ENCODE measurements at places on chromosomes 2 and 18. TPM values are rescaled to one million over a fixed set of nuclear protein-coding genes. Genes with fewer than 3 reads are reported as not detected.

- DNase-seq = no peak
These were observed 25.3 kb downstream of the FSHR start for GRCh38 chr2:49129034-49129433.

DNA sequence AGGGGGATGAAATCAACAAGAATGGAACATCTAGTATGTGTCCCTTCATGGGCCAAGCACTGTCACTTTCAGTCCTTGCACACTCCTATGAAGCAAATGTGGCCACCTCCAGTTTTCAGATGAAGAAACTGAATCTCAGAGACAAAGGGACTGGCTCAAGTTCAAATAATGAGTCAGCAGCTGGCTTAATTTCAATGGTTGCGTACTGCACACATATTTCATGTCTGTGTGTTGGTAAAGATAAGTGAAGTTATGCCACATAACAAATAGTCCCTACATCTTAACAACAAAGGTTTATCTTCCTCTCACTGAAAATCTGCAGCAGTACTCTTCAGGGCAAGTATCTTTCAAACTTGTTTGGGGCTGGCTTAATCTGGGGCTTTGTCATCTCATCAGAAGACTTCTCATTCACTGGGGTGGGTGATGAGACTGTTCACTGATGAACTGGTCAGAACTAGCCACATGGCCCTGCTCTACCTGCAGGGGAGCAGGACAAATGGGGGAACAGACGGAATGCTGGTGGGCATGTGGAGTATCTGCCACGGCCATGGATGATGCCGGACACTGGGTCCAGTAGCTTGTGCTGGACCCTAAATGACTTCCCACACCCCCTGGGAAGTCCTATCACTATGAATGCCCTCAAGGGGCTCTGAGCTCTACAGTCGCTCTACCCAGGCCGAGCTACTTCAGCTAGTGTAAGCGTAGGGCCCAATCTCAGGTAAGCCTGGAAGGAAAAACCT is 263.2 kb downstream of the CYP26B1 start:
- DNase-seq = peak; percentile 21

GRCh38 chr2:229942671-229943070 is 20.4 kb downstream of the FBXO36 start:
- no peak for DNase-seq

DNA sequence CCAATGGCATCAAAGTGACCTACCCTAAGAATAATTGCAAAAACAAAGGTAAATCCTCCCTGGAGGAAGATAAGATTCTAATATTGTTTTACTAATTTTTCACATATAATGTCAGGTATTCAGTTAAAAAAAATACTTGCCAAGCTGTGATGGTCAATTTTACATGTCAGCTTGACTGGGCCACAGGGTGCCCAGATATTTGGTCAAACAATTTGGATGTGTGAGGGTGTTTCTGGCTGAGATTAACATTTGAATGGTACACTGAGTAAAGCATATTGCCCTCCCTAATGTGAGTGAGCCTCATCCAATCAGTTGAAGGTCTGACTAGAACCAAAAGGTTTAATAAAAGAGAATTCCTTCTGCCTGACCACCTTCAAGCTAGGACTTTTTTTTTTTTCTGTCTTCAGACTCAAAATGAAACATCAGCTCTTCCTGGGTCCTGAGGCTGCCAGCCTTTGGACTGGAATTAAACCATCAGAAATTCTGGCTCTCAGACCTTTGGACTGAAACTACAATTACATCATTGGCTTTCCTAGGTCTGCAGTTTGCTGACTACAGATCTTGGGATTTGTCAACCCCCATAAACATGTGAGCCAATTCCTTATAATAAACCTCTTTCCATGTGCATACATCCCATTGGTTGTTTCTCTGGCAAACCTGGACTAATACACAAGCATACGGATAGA is 65.4 kb downstream of the LDAH start:
- peak; percentile 51 for DNase-seq

DNA sequence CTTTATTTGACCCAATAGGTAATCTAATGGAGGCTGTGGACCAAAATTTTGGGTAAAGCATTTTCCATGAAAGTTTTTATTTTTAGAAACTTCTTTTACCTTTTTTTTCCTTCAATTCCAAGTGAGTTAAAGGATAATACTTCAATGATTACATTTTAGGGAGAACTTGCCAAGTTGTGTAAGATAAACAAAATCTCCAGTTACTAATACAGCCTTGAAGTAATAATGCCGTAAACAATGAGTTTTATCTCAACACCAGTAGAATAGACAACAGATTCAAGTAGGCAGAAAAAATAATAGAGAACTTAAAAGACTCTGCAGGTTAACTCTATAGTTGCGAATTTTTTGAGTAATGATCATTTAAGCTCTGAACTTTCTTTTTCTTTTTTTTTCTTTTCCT is 807.4 kb downstream of the CNTNAP5 start:
- no peak for DNase-seq

The TNFAIP6 gene
- not detected for total RNA-seq

DNA sequence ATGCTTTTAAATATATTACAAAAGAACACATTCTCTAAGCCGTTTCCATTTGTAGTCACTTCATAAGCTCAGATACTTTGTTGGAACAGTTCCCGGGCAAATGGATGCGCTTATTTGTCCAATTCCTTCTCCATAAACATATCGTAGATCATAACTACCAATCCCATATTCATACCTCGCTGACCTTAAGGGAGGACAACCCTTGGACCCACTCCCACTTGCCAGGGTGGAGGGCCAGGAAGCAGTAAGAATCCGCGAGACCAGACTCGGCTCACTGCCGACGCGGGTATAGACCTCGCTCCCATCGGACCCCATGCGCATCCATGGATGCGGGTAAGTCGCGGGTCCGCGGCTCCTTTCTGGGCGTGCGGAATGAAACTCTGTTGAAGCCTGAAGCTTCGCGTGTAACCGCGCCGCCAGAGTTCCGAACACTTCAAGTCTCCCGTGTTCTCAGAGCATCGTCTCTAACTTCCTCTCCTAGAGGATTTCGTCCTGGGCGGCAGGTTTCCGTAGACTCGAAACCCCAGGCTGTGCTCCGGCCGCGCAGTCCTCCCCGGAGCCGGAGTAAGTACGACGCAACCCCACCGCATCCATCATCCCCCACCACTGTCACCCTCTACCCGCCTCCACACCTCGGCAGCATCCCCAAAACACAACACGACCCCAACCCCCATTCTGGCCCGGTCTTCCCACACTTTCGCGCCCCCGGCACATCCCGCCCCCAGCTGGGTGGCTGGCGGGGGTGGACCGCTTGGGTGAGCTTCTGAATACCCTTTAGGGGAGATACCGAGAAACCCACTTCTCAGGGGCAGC is 1.1 kb downstream of the DSC3 start:
- no peak for DNase-seq

The ING5 gene
- 20.7 TPM for total RNA-seq

DNA sequence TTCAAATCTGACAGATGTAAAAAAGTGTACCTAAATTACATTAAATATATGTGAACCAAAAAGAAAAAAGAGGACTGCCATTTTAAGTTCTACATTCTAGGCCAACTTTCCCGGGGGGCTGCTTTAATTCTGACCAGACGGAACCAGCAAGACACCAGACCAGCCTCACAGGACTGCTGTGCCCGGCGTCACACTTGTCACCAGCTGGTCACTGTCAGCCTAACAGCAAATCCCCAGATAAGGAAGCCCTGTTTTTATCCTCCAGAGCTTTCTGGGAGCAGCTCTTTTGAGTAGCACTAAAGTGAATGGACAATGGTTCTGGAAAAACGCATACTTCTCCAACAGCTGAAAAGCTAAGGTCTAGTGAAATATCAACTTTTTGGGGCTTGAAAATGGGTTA is 35.6 kb downstream of the CYB5A start:
- DNase-seq = no peak

- no peak for DNase-seq
These were observed 109.8 kb downstream of the FSHR start for GRCh38 chr2:49044350-49045079.
